Esophagus squamous epithelium (tissue), 5 donors: ENCODE measurements at places on chromosomes 7 and 10. TPM values are rescaled to one million over a fixed set of nuclear protein-coding genes. Genes with fewer than 3 reads are reported as not detected.

DNA sequence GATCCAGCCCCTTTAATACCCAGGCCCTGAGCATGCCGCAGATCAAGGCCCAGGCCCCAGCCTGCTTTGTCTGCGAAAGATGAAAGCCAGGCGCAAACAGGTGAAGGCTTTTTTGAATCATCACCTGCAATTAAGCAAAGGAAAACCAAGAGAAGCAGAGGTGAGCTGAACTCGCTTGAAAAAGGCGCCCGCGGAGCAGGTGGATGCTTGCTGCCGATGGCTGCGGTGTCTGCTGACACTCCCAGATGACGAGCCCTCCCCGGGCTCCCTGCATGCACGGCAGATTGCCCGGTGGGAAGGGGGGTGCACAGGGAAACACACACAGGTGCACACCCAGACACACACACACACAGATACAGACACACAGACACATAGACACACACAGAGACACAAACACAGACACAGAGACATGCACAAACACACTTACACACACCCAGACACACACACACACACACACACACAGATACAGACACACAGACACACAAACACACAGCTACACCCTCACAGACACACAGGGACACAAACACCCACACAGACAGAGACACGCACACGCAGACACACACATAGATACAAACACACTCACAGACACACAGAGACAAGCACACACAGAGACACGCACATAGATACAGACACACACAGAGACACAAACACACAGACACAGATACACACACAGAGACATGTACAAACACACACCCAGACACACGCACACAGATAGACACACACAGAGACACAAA, 142.6 kb upstream of the RNF32 start:
- DNase-seq: no peak

- DNase-seq: no peak
Observed at GRCh38 chr7:139854803-139855497, 25.9 kb downstream of the TBXAS1 start.

DNA sequence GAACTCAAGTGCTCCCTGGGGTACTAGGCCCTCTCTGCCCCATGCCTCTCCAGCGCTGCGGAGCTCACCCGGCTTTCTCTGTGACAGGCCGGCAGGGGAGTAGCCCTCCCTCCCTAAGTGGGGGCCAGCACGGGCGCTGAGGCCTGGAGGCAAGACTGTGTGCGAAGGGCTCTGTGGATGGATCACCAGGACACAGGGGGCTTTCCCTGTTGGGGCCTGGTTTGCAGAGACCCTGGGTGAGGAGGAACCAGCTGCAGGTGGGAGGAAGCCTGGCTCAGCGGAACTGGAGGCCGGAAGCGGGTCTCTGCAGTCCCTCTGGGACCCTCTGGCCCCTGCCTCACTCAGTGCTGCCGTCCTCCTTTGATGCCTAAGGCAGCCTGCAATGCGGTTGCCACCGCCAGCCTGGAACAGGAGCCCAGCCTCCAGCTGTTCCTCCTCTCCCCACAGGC, 106.0 kb downstream of the CYTH3 start:
- no peak for DNase-seq

Gene ATP6V0A4
- total RNA-seq: 1.2 TPM

Gene CHRM2
- total RNA-seq: not detected

Gene ASIC3
- 0.95 TPM for total RNA-seq

Gene PAPOLB
- 0.38 TPM for total RNA-seq

Gene ANKRD1
- not detected for total RNA-seq
